ENCODE measurements at places on chromosomes 1 and 21.

DNA sequence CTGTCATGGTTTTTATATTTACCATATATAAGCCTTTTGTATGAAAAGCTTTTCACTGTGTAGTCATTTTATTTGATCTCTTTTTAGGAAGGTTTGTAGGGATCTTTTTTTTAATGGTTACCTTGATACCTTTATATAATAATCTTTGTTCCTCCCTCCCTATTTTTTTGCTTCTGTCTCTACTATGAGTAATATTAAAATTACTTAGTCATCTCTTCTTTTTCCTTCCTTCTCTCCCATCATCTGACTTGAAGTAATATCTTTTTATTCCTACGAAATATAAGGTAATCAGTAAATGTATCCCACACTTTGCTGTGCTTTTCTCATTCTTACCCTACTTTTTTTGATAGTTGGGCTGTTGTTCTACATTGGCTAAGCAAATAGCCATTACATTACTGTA, 161.4 kb downstream of the MAGI3 start:
- ATAC-seq: no peak

- peak; percentile 25 for ATAC-seq
These were observed 4.8 kb upstream of the LRRC8B start for GRCh38 chr1:89519779-89520358.

DNA sequence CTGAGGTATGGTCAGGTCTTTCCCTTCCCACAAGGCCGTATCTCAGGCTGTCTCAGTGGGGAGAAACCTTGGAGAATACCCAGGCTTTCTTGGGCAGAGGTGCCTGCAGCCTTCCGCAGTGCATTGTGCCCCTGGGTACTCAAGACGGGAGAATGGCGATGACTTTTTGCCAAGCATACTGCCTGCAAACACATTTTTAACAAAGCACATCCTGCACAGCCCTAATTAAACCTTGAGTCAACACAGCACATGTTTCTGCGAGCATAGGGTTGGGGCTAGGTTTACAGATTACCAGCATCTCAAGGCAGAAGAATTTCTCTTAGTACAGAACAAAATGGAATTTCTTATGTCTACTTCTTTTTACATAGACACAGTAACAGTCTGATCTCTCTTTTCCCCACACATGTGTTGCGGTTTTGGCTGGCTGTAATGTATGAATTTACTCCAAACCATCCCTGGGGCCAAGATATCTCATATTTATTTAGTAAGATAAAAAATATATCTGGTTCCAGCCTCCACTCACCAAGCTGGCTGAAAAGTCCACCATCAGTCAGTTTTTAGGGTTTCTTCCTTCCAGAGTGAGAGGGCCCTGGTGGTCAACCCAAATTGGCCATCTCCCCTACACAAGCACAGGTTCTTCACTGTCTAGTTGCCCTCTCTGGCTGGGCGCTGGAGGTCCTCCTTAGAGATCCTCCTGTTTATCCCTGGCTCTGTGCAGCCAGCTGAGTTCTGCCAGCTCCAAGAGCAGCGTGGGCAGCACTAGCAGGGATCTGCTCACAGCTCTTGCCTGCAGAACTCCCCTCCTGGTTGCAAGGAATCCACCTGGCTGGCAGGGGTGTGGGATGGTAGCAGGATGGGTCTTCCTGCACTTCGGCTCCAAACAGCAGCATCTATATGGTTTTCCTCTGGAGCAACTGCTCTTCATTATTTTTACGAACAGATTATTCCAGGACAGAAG, 2.6 kb downstream of the FAAH start:
- ATAC-seq: no peak

GRCh38 chr1:223253916-223254315, 110.1 kb downstream of the SUSD4 start:
- ATAC-seq: no peak

GRCh38 chr1:176905648-176906047, 258.9 kb downstream of the ASTN1 start:
- no peak for ATAC-seq

DNA sequence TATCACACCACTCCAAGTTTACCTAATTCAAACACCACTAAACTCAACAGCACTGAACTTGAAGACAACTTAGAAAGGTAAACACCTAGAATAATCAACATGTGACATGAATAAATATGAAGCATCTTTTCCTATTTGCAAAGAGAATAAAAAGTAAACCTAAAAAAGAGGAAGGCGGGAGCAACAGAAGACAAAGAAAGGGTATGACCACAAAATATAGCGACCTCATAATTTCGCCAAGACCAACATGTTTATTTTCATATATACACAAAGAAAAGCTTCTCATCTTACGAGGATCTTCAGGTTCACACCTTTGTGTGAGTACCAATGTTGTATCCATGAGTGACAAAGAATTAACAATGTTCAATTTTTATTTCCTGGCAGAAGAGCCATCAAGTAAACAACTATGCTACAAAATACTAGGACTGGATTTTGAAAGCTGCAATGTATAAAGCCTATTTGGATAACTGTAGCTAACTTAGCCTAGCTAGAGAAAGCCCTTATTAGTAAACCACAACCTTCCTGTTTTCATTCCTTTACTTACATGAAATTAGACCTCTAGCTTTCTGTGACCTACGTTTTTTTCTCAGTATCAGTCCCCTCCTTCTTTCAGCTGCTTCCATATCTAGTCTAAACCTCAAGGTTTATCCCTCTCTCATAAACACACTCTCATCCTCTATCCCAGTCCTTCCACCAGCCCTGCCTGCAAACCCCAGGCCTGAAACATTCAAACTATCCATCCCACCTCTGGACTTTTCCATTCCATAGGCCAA, 21.3 kb upstream of the PHTF1 start:
- ATAC-seq: no peak

- ATAC-seq: no peak
These were observed 195.2 kb downstream of the PBX1 start for GRCh38 chr1:164754088-164754600.

DNA sequence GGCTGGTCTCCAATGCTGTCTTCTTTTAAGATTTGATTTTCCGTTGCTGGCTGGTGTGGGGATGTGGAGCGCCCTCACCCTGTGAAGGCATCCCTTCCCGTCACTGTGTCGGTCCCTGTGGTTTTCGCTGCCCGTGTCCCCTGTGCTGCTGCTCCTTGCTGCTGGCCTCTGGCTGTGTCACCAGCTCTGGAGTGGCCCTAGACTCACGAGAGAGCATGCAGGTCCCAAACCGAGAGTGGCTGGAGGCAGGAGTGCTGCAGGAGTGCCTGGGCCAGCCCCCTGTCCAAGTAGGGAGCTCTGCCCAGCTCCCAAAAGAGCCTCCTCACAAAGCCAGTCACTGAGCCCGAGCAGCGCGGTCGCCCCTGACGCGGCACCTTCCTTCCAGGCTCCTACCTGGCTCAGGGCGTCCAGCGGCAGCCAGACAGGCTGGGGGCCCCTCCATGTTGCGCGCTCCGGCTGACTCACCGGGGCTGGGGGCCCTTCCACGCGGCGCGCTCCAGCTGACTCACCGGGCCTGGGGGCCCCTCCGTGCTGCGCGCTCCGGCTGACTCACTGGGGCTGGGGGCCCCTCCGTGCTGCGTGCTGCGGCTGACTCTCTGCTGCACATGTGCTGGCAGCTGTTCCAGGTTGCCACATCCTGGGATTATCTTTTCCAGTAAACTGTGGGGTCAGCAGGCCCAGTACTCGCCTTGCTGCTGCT, 106.7 kb upstream of the COL6A1 start:
- ATAC-seq: peak; percentile 41

GRCh38 chr1:3609769-3610526, 1.4 kb downstream of the MEGF6 start:
- ATAC-seq: no peak

GRCh38 chr21:29264721-29265120, 34.0 kb upstream of the BACH1 start:
- ATAC-seq: no peak

DNA sequence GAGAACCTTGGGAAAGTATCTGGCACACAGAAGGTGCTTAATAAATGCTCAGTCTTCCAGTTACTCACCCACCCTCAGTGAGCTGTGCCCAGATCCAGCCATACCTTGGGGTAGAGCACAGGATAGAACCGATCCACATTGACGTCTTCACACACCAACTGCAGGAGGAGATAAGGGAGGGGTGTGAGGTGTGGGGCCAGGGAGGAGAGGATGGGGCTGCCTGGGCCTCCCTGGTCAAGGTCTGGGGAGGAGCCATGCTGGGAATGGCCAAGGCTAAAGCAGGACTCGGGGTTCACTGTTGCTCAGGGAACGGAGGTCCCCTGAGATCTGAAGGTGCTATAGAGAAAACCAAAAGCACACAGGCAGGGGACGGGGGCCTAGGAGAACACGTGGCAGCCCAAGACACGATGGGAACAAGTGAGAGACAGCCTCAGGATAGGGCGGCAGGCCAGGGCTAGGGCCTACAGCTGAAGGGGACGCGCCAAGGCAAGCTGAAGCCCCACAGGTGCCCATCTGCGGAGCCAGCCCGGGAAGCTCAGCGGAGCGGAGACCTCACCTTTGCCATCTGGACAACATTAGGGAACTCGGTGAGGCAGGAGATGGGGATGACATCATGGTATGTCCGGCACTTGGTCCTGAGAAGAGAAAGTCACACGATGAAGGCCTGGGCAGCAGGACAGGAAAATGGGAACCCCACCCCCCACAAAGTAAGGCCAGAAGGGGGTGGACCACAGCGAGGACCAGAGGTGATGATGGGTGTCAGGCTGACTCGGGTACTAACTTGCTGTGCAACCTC, 55.9 kb downstream of the RAP1GAP start:
- no peak for ATAC-seq

GRCh38 chr1:181083842-181084605, 4.5 kb upstream of the IER5 start:
- peak; percentile 44 for ATAC-seq

GRCh38 chr1:67890857-67891256, 57.6 kb upstream of the GNG12 start:
- ATAC-seq: no peak

GRCh38 chr1:54012863-54013262, 5.1 kb downstream of the LDLRAD1 start:
- ATAC-seq: no peak

DNA sequence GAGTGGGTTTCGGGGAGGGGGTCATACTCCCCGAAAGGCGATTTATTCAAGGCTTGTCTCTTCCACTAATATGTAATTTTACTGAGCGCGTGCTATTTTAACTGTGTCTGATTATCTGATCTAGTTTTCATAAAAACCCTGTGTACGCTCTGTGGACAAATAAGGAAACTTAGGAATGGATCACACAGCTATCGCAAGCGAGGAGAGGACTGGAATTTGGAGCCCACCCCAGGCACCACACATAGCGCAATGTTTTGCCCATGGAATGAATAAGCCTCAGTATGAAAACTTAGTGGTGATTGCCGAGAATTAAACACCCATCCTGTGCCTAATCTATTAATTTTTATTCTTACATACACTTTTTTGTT, 9.8 kb upstream of the RAB42 start:
- ATAC-seq: no peak

DNA sequence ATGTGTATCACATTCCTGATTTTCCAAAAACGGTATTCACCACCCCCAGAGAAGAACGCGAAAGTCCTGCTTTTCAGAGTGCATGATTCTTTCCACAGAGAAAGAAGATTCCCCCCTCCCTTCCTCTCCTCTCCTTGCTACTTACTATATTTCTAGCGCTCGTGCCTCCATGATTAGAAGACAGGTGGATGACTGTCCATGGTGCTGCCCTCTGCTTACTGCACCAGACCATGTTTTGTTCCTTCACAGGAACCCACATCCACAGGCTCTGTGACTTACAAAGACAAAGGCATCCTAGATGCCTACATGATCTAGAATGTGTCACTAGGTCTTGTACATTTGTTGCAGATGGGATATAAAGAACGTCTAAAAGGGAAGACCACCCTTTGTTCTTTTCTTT, 49.1 kb upstream of the ZNF648 start:
- no peak for ATAC-seq

DNA sequence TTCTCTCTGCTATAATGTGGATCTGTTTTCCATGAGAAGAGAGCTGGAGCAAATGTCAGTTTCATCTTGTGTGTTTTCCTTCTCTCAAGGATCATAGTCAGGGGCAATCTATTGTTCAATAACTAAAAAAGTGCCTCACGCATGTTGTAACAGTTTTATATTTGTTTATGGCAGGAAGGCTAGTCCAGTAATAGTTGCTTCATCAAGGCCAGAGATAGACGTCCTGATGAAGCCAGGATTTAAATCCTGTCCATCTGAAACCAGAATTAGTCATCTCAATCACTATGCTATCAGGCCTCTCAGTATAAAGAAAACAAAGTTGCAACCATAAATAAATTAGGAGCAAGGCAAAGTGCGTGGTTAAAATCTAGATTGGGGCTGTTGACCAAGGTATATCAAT, 30.2 kb upstream of the DUSP10 start:
- no peak for ATAC-seq

DNA sequence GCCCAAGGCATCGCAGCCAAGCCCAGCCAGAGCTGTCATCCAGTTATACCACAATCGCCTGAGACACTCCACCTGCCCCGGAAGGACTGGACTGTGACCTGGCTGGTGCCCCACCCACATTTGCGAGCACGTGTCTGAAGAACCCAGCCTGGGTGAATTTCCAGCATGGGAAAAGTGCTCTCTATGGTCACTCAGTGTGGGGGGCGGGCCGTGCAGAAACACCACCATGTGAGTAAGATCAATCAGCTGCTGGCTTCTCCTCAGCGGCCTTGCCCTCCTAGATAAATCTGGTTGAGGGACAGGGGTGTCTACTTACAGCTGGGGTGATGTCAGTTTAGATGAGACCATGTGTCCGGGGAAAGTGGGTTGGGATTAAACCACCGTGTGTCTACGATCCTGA, 44.8 kb downstream of the URB1 start:
- no peak for ATAC-seq

DNA sequence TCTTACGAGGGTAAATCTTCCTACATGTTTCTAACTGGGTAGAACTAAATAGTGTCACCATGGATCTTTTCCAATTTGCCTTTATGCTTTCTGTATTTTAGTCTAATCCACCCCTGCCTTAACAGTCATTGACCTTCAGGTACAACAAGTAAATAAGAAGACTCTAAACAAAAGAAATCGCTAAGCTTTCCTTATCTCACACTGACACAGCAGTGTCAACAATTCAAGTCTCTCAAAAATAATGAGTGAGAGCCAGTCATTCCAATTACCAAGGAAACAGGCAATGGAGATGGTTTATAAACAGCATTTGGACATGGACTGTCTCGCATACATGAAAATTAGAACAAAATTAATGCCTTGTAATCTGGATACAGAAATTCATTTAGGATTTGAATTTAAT, 365.8 kb downstream of the VAV3 start:
- no peak for ATAC-seq

Measured in activated CD4-positive, CD25-positive, alpha-beta regulatory T cell treated with anti-CD3 and anti-CD28 coated beads, Interleukin-2, amount 50 U/mL, for 24 hours (primary cell).